ENCODE measurements at places on chromosomes 13 and 19.

DNA sequence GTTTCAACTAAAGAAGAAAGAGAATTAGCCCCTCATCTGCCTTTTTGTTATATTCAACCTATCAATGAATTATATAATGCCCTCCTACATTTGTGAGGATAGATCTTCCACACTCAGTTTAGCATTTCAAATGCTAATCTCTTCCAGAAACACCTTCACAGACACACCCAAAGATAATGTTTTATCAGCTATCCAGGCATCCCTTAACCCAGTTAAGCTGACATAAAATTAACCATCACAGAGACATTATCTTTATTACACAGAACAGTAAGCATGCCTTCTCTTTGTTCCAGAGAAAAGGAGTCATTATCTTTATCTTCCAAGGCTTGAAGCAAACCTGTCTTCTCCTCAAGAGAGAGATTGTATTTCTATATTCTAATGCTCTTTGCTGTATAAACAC lies 53.1 kb downstream of the PCDH20 start:
- no peaks in the 10 kb centered on the region for H3K36me3 ChIP-seq
- H3K4me1 ChIP-seq: no peaks in the 10 kb centered on the region
- H3K4me3 ChIP-seq: no peak overlapping the region
- no peak for DNase-seq

DNA sequence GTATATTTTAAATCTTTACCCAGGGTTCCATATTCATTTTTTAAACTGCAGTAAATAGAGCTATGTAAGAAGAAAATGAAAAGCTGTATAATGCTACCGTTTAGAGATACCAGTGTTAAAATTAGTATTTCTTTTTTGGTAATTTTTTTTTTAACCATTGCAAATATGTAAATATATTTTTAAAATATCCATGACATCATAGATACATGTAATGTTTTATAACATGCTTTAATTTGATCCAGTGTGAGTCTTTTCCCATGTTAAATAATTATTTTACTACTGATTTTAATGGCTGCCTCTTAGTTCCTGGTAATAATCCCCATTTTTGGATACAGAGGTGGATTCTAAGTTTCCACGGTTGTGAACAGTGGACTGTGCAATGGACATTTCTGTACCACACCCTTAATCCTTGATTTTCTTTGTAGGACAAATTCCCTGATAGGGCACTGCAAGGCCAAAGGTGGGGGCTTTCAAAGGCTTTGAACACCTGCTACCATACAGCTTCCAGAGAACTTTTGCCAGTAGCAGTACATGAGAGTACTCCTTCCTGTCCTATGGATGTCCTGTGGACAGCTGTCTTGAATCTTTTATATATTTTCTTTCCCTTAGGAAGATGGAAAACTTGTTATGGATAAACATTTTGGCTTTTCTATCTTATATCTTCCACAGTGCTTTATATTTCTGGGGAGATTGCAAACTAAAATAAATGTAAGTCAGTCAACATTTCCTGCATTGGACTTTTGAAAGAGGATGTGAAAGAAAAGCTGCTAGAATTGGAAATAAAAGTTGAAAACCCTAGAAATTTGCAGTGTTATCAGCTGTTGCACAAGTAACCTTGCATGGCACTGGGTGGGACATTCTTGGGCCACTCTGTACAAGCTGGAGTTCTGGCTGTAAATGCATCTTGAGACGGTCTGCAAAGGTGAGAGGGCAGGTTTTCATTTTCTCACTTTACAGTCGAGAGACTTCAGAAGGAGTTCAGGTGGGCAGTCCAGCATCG lies 46.8 kb downstream of the ARHGEF7 start:
- no peaks in the 10 kb centered on the region for H3K27me3 ChIP-seq
- H3K4me1 ChIP-seq: peaks cover 17% of the 10 kb centered on the region
- H3K27ac ChIP-seq: no peak overlapping the region
- peaks cover 4% of the 10 kb centered on the region for H3K36me3 ChIP-seq
- H3K4me3 ChIP-seq: no peak overlapping the region

DNA sequence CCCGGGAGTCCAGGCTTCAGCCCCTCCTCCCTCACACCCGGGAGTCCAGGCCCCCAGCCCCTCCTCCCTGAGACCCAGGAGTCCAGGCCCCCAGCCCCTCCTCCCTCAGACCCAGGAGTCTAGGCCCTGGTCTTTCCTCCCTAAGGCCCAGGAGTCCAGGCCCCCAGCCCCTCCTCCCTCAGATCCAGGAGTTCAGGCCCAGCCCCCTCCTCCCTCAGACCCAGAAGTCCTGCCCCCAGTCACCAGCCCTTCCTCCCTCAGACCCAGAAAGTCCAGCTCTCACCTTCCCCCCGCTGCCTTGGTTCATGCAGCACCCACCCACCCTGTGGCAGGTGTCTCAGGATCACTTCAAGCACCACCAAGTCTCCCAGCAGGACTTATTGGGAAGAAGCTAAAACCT lies 14.1 kb downstream of the CYTH2 start:
- no peak overlapping the region for H3K4me3 ChIP-seq
- peaks cover 12% of the 10 kb centered on the region for H3K4me1 ChIP-seq
- H3K27ac ChIP-seq: no peak overlapping the region
- H3K36me3 ChIP-seq: no peaks in the 10 kb centered on the region

- H3K27me3 ChIP-seq: no peaks in the 10 kb centered on the region
- H3K36me3 ChIP-seq: no peaks in the 10 kb centered on the region
- no peak overlapping the region for H3K4me3 ChIP-seq
- H3K4me1 ChIP-seq: peaks cover 59% of the 10 kb centered on the region
These were observed 1.9 kb upstream of the ZNF580 start for GRCh38 chr19:55638864-55639359.

- no peak overlapping the region for H3K4me3 ChIP-seq
- no peaks in the 10 kb centered on the region for H3K36me3 ChIP-seq
- H3K4me1 ChIP-seq: no peaks in the 10 kb centered on the region
- no peak for DNase-seq
These were observed 4.2 kb downstream of the FPR3 start for GRCh38 chr19:51799034-51799773.

- H3K4me1 ChIP-seq: peaks cover 12% of the 10 kb centered on the region
- DNase-seq: no peak
- H3K36me3 ChIP-seq: peaks cover 66% of the 10 kb centered on the region
- no peaks in the 10 kb centered on the region for H3K27me3 ChIP-seq
- H3K4me3 ChIP-seq: no peak overlapping the region
These were observed 21.3 kb upstream of the TINCR start for GRCh38 chr19:5588906-5589676.

DNA sequence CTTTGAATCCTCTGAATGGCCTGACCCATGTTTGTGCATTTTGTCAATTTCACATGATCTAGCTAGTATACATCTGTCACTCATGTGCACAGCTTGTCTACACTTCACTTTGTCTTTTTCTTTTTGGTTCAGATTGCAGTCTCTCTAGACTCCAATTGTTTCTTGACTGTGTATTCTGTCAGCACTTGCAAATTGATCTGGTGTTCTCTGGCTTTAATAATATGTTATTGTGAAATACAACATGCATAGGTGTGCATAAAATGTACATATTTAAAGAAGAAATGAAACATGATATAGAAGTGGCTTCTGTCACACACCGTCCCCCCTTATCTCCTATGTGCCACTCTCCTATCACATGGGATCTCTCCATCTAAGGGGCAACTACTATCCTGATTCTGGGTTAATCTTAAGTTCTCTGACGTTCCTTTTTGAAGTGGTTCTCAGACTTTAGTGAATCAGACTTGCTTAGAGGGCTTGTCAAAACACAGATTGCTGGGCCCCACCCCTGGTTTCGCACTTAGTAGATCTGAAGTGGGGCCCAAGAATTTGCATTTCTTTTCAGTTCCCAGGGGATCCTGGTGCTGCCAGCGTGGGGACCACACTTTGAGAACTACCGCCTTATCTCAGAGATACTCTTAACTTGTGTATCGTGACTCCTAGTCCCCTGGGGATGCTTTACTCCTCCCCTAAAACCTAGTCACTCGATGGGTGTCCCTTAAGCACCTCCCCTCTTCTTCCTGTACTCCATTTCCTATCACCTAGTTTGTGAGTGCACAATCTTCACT lies 5.8 kb downstream of the KRTDAP start:
- H3K27me3 ChIP-seq: no peaks in the 10 kb centered on the region
- no peak overlapping the region for H3K4me3 ChIP-seq
- no peak overlapping the region for H3K27ac ChIP-seq
- DNase-seq: no peak
- no peaks in the 10 kb centered on the region for H3K36me3 ChIP-seq
- no peaks in the 10 kb centered on the region for H3K4me1 ChIP-seq

GRCh38 chr19:12527034-12527836 lies 24.0 kb downstream of the ZNF564 start:
- DNase-seq: peak; percentile 15
- H3K4me3 ChIP-seq: peak overlapping the region; percentile 1
- H3K27me3 ChIP-seq: no peaks in the 10 kb centered on the region
- H3K36me3 ChIP-seq: peaks cover 35% of the 10 kb centered on the region
- H3K27ac ChIP-seq: no peak overlapping the region
- no peaks in the 10 kb centered on the region for H3K4me1 ChIP-seq

GRCh38 chr13:108974686-108975085 lies 345.3 kb downstream of the MYO16 start:
- no peak for DNase-seq
- H3K27me3 ChIP-seq: no peaks in the 10 kb centered on the region
- no peaks in the 10 kb centered on the region for H3K4me1 ChIP-seq
- H3K4me3 ChIP-seq: no peak overlapping the region
- no peak overlapping the region for H3K27ac ChIP-seq
- H3K36me3 ChIP-seq: no peaks in the 10 kb centered on the region

GRCh38 chr19:35461060-35461459 lies 13.0 kb downstream of the FFAR2 start:
- H3K27me3 ChIP-seq: no peaks in the 10 kb centered on the region
- H3K4me3 ChIP-seq: no peak overlapping the region
- H3K4me1 ChIP-seq: peaks cover 61% of the 10 kb centered on the region
- no peak overlapping the region for H3K27ac ChIP-seq

- no peaks in the 10 kb centered on the region for H3K4me1 ChIP-seq
- no peaks in the 10 kb centered on the region for H3K36me3 ChIP-seq
- H3K27me3 ChIP-seq: no peaks in the 10 kb centered on the region
- DNase-seq: no peak
- no peak overlapping the region for H3K4me3 ChIP-seq
- H3K27ac ChIP-seq: no peak overlapping the region
These were observed 292.1 kb downstream of the TDRD3 start for GRCh38 chr13:60689076-60689475.

- H3K36me3 ChIP-seq: no peaks in the 10 kb centered on the region
- peaks cover 11% of the 10 kb centered on the region for H3K4me1 ChIP-seq
- no peak for DNase-seq
- H3K4me3 ChIP-seq: no peak overlapping the region
These were observed 2.6 kb downstream of the DPF1 start for GRCh38 chr19:38221421-38221820.

DNA sequence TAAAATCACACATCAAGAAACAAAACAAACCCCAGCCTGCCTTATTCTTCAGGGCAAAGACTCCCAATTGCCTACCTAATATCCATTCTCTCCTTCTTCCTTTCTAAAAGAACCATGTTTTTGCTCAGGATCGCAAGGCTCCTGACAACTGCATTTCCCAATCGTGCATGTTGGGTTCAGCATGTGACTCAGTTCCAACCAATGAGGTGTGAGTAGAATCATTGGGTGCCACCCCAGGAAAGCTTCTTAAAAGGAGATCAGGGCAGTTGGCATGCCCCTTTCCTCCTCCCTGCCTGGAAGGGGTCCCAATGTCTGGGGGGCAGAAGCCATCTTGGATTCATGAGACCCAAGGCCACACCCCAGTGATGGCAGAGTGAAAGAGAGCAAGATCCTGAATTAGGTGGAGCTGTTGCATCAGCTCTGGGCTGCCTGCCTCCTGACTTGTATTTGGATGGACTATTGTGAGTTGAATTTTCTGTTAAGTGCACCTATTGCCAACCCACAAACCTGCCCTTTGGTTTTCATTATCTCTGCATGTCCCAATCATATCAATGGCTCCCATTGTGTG lies 26.0 kb upstream of the UBAC2 start:
- no peaks in the 10 kb centered on the region for H3K36me3 ChIP-seq
- no peak overlapping the region for H3K4me3 ChIP-seq
- DNase-seq: no peak
- no peaks in the 10 kb centered on the region for H3K27me3 ChIP-seq
- no peak overlapping the region for H3K27ac ChIP-seq

GRCh38 chr19:35777961-35778360 lies 2.6 kb downstream of the ARHGAP33 start:
- no peak for DNase-seq
- no peak overlapping the region for H3K27ac ChIP-seq
- peaks cover 15% of the 10 kb centered on the region for H3K4me1 ChIP-seq
- no peaks in the 10 kb centered on the region for H3K27me3 ChIP-seq

DNA sequence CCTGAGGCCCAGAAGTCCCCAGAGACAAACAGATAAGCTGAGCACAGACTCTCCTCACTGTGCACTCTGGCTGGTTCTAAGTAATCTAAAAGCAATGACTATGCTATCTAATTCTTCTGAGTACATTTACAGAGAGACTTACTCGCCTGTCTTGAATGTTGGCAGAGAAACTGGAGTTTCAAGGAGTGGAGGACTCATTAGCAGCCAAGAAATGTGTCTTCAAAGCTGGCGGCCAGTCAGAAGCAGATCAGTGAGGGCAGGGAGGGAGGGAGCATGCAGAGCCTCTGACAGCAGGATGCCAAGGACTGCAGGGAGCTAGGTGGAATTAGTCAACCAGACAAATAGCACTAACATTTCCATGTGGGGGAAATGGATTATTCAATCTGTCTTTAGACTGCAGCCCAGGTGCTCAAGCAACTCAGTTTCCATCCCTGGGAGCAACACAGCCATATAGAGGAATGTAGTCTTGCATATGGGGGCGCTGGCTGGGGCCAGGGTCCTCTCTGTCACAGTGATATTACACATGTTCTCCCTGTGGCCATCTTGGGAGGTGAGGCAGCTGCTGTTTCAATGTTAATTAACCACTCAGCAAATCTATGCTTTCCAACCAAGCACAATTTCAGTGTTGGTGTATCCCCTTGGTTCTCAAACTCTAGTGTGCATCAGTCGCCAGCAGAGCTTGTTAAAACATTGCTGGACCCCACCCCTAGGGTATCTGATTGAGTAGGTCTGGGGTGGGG lies 97.9 kb downstream of the CCNA1 start:
- H3K27ac ChIP-seq: no peak overlapping the region
- no peak overlapping the region for H3K4me3 ChIP-seq
- no peaks in the 10 kb centered on the region for H3K4me1 ChIP-seq
- no peaks in the 10 kb centered on the region for H3K27me3 ChIP-seq
- DNase-seq: no peak

- no peak overlapping the region for H3K27ac ChIP-seq
- no peaks in the 10 kb centered on the region for H3K36me3 ChIP-seq
- H3K4me1 ChIP-seq: no peaks in the 10 kb centered on the region
- H3K27me3 ChIP-seq: no peaks in the 10 kb centered on the region
- no peak overlapping the region for H3K4me3 ChIP-seq
These were observed 177.7 kb downstream of the NHLRC3 start for GRCh38 chr13:39215971-39216370.

DNA sequence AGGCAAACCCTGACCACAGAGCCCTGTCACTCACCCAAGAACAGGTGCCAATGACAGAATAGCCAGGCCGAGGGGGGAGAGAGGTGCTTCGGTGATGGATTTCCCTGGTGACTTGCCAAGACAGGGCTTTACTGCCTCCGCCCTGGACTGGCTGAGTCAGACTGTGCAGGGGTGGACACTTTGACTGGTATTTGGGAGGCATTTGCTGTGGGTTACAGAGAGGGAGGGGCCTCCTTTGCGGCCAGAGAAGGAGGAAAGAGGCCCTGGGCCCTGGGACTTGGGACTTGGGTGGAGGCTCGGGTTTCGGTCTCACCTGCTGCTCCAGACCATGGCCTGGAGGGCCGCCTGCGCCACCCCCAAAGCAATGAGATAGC lies 4.6 kb upstream of the EPS8L1 start:
- H3K27ac ChIP-seq: no peak overlapping the region
- no peak overlapping the region for H3K4me3 ChIP-seq
- no peak for DNase-seq

- no peaks in the 10 kb centered on the region for H3K27me3 ChIP-seq
- DNase-seq: no peak
- H3K27ac ChIP-seq: no peak overlapping the region
- H3K4me1 ChIP-seq: no peaks in the 10 kb centered on the region
- H3K4me3 ChIP-seq: no peak overlapping the region
These were observed 103.8 kb downstream of the ZDHHC20 start for GRCh38 chr13:21355304-21355703.

Measured in CD4-positive, alpha-beta memory T cell (primary cell).